ENCODE measurements at places on chromosomes 16 and 17.
A peak's percentile ranks its signal among the peaks of the same experiment; 100 is the strongest.

- no peak for DNase-seq
These were observed 3.7 kb upstream of the BLTP2 start for GRCh38 chr17:28648698-28649097.

GRCh38 chr16:53100131-53100748, 45.4 kb downstream of the CHD9 start:
- DNase-seq: no peak

- no peak for DNase-seq
These were observed 43.3 kb downstream of the SMURF2 start for GRCh38 chr17:64618848-64619247.

- DNase-seq: no peak
These were observed 1.6 kb upstream of the CDH16 start for GRCh38 chr16:66920299-66920590.

DNA sequence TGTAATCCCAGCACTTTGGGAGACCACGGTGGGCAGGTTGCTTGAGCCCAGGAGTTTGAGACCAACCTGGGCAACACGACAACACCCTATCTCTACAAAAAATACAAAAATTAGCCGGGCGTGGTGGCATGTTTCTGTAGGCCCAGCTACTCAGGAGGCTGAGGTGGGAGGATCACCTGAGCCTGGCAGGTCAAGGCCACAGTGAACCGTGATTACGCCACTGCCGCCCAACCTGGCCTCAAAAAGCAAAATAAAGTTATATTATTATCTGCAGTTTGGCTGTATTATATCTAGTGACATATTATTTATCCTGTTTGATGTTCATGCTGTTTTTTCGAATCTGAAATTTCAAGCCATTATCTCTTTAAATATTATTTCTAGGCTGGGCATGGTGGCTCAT, 26.5 kb downstream of the ST3GAL2 start:
- no peak for DNase-seq

- no peak for DNase-seq
These were observed 15.0 kb downstream of the TBKBP1 start for GRCh38 chr17:47708864-47709541.

DNA sequence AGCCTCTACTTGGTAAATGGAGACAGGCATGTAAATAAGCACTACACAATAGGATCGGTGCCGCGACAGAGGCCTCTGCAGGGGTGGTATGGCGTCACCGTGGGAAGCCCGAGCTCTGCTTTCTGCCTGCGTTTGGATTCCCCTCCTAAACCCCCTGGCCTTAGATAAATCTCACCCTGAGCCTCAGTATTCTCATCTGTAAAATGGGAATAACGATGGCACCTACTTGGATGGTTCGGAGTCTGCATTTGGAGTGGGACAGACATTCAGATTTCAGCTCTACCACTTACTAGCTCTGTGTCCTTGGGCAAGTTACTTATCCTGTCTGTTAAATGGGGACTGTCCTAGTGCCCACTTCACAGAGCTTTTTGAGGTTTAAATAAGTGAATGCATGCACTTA, 42.8 kb upstream of the TNRC6A start:
- no peak for DNase-seq

GRCh38 chr17:17020821-17021193, 21.4 kb upstream of the MPRIP start:
- no peak for DNase-seq

GRCh38 chr16:10599626-10600025, 19.2 kb upstream of the EMP2 start:
- DNase-seq: peak; percentile 47

GRCh38 chr16:56336711-56337110, 88.6 kb downstream of the AMFR start:
- DNase-seq: no peak

- DNase-seq: no peak
These were observed 103.0 kb downstream of the ZFHX3 start for GRCh38 chr16:72944757-72945485.

DNA sequence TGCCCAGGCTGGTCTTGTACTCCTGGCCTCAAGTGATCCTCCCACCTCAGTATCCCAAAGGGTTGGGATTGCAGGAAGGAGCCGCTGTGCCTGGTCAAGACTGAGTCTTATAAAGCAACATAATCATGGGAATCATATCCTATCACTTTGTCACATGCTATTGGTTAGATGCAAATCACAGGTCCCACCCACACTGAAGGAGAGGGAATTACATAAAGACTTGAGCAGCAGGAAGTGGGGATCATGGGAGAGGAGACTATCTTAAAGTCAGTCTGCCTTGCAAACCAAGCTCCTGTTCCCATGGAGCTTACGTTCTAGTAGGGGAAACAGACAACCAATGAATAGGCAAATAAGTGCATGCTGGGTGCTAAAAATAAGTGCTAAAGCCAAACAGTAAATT, 28.3 kb upstream of the TENT4B start:
- DNase-seq: no peak

GRCh38 chr17:29570521-29570920, 2.0 kb downstream of the TP53I13 start:
- DNase-seq: peak; percentile 2

DNA sequence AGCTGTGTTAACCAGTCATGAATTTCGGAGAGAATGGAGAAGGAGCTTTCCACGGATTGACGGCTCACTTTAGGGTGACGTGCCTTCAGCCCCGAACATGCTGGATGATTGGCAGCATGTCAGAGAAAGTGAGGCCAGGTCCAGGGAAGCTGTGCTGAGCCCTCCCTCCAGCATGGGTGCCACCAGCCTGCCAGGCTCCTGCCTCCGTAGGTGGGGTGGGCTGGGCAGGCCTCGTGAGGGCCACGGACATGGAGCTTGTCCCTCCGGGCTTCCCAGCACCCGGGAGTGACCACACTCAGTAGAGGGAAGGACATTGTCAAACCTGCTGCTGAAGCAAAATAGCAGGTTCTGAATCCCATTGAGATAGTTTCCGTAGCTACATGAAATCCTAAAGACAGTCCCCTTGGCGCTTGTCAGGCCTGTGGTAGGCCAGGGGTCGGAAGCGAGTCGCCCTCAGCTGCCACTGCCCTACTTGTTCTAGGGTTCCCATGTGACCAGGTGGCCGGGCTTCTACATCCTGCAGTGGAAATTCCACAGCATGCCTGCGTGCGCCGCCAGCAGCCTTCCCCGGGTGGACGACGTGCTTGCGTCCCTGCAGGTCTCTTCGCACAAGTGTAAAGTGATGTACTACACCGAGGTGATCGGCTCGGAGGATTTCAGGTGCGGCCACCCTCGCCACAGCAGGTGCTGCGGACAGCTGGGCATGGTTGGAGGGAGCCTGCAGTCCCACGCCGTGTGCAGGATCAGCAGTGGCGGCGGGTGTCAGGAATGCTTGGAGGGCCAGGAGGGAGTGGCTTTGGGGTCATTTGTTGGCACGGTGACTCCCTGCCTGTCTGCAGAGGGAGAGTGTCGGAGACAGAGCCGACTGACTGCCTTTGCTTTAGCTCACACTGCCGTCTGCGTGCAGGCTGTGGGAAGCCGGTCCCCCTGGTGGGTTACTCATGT, 72.3 kb downstream of the SEC14L1 start:
- no peak for DNase-seq

GRCh38 chr16:85798901-85799496, 345 bp downstream of the EMC8 start:
- peak; percentile 68 for DNase-seq

GRCh38 chr17:3029213-3029913, 34.0 kb downstream of the OR1D5 start:
- no peak for DNase-seq

DNA sequence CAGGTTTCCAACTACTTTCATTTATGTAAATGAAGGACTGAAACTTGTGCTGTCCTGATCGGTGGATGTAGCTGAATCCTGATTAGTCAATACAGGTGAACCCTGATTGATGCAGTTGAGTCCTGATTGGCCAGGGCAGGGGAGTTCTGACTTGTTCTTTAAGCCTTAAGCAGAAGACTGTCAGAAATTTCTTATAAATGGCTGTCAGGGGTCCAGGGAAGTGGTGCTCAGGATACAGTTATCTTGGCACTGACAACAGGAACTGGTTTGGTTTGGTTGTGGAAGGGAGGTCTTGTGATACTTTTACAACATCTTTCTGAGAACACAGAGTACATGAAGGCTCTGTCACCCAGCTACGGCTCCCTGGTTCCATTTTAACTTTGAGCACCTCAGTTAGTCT, 132.1 kb downstream of the KCNJ12 start:
- DNase-seq: no peak

DNA sequence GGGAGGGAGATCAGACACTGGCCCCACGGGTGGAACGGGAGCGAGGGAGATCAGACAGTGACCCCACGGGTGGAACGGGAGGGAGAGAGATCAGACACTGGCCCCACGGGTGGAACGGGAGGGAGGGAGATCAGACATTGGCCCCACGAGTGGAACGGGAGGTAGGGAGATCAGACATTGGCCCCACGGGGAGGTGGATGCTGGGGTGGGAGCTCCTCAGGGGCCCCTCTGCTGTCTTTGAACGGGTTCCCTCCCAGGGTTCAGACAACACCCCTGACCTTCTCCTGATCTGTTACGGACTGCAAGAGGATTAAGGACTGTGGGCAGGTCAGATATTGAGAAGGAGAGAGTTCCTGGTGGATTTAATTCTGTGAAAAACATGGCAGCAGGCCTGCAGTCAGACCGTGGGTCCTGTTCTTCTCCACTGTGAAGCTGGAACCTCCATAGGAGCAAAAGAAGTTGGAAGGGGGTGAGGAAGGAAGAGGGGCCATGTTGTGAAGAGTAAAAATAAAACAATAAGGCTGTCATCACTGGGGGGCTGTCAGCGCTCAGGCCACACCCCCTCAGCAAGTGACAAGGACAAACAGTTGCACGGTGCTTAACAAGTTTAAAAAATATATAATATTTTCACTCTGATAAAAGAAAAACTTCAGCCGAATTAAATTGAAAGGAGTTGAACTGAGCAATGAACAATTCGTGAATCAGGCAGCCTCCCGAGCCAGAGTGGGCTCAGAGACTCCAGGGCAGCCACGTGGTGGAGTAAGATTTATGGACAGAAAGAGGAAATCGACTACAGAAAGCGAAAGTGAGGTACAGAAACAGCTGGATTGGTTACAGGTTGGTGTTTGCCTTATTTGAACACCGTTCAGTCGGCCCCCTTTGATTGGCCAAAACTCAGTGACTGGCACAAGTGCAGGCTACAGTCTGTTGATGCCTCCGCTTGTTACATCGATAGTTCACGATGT, 348.7 kb upstream of the TNRC6C start:
- DNase-seq: peak; percentile 65

DNA sequence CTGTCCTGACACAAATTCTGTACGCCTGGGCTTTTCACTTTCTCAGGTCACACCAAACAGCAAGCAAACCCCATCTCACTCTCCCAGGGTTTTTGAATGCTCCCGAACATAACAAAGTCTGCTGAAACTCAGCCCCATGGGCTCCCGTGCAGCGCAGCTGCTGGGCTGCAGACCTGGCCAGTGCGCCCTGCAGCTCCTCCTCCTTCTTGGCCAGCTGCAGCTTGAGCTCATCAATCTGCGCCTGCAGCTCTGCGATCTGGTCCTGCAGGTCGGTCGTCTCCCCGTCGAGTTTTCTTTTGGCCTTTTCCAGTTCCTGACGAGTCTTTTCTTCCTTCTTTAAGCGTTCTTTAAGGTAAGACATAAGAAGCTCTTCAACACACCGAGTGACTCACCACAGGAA, 70.5 kb downstream of the NDEL1 start:
- DNase-seq: no peak

DNA sequence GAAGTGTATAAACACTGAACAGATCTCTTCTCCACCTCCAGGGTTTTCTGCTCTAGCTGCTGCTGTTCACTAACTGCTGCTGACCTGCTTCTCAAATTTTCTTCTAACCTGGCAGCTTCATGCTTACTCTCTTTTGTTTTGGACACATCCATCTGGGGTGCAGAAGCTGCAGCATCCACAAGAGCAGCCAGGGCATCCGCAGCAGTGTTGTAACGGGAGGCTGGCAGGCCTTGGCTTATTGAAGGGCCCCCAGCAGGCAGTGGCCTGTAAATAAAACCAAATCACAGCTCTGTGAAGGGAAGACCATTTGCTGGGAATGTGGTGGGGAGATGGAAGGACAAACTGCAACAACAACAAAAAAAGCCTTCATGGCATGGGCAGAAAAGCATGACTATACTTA, 62.0 kb downstream of the TTC19 start:
- no peak for DNase-seq

GRCh38 chr16:89047331-89048089, 46.1 kb upstream of the ACSF3 start:
- DNase-seq: no peak

GRCh38 chr17:34318474-34318873, 761 bp upstream of the CCL8 start:
- no peak for DNase-seq

- no peak for DNase-seq
These were observed 68.1 kb upstream of the CPHXL start for GRCh38 chr16:75794426-75794825.

DNA sequence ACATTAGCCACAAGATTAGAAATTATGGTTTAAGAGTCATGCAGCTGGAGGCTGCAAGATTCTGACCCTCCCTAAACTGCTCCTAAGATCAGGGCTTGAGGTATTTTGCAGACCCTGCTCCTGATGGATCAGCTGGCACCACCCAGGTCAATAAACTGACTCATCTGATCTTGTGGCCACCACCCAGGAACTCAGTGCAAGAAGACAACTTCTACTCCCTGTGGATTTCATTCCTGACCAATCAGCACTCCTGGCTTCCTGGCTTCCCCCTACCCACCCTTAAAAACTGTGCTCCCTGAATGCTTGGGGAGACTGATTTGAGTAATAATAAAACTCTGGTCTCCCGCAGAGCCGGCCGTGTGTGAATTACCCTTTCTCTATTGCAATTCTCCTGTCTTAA, 25.0 kb upstream of the MILR1 start:
- no peak for DNase-seq

- DNase-seq: no peak
These were observed 264.8 kb upstream of the CDH11 start for GRCh38 chr16:65386672-65387071.

DNA sequence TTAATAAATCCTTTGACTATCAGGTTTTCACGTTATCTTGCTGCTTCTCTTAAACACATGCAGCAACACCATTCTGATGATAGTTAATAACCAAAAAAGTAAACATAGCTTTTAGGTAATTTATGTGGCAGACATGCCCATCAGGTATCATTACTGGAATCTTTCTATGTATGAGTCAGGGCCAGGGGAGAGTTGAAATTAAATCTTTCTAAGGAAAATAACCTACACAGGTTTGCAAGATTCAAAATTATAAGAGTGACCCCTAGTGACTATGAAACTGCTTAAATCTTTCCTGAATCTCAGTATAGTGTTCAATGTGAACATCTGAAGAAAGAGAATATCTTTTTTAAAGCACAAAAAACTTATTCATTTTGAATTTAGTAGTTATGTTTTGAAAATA, 666.6 kb downstream of the CDH11 start:
- DNase-seq: no peak
